NCI-H1417 treated with DMSO at 0.1 percent for 48 hours (cell line): ENCODE measurements at places on chromosomes 5 and 9.
A peak's percentile ranks its signal among the peaks of the same experiment; 100 is the strongest.

- DNase-seq, result no peak
Observed at GRCh38 chr5:92678640-92679039, 902.4 kb downstream of the NR2F1-AS1 start.

- DNase-seq, result no peak
Observed at GRCh38 chr9:133951265-133951664, 40.9 kb downstream of the VAV2 start.

- DNase-seq, result no peak
Observed at GRCh38 chr5:160979385-160979784, 127.4 kb upstream of the ATP10B start.

- no peak for DNase-seq
Observed at GRCh38 chr5:5470933-5471332, 48.5 kb downstream of the ICE1 start.

GRCh38 chr5:149857499-149857898 is 87.1 kb downstream of the PDE6A start:
- DNase-seq, result no peak

GRCh38 chr9:100170556-100170955 is 71.5 kb downstream of the INVS start:
- no peak for DNase-seq

- no peak for DNase-seq
Observed at GRCh38 chr9:132457504-132458236, 47.7 kb downstream of the CFAP77 start.

DNA sequence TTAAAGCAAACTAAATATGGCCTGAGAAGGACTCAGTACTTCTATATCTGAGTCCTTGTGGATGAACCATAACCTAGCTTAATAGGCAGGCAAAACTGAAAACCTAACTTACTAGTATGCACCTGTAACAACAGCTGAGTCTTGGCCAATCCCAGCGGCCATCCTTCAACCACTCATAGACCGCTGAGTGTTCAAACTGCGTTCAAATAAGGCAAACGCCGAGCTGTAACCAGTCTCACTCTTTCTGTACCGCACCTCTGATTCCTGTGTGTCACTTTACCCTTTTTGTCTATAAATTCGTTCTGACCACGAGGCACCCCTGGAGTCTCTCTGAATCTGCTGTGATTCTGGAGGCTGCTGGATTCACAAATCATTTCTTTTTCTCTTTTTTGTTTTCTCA is 170.5 kb downstream of the COL23A1 start:
- no peak for DNase-seq

DNA sequence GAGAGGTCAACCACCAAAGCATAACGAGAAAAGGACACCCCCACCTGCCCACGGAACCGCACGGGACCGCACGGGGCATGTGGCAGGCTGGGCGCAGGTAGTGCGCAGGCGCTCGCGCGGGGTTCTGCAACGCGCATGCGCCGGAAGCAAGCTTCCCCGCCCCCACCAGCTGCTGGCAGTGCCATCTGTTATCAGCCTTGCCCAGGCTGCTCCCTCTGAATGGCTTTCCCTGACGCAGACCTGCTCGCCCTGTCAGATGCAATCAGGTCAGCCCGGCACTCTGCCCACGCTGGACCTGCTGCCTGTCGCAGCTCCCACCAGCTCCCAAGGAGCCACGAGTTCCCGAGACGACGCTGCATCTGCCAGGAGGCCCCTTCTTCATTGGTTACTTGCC is 22.8 kb downstream of the PTCH1 start:
- DNase-seq, result peak; percentile 40
